ENCODE measurements at places on chromosomes 4 and X.

- DNase-seq, result no peak
These were observed 148.9 kb downstream of the OPHN1 start for GRCh38 chrX:68284281-68284904.

GRCh38 chr4:169315530-169316343, 45.0 kb upstream of the SH3RF1 start:
- DNase-seq, result no peak

GRCh38 chr4:36394352-36394903, 113.0 kb downstream of the DTHD1 start:
- no peak for DNase-seq

DNA sequence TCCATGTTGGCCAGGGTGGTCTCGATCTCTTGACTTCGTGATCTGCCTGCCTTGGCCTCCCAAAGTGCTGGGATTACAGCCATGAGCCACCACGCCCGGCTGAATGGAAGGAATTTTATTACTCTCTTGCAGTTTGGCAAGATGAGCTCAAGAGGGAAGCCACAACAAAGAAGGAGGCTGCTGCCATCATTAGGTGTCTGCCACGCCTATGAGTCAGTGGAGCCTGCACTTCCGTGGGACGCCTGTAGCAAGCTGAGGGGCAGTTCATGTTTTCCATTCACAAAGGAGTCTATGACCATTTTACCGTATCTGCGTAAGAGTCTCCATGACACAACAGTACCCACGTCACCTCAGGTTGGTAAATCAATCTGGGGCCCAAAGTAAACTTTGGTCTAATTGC, 51.2 kb upstream of the CHRNA9 start:
- DNase-seq, result no peak

GRCh38 chr4:42519803-42520417, 122.6 kb downstream of the SHISA3 start:
- DNase-seq, result no peak

DNA sequence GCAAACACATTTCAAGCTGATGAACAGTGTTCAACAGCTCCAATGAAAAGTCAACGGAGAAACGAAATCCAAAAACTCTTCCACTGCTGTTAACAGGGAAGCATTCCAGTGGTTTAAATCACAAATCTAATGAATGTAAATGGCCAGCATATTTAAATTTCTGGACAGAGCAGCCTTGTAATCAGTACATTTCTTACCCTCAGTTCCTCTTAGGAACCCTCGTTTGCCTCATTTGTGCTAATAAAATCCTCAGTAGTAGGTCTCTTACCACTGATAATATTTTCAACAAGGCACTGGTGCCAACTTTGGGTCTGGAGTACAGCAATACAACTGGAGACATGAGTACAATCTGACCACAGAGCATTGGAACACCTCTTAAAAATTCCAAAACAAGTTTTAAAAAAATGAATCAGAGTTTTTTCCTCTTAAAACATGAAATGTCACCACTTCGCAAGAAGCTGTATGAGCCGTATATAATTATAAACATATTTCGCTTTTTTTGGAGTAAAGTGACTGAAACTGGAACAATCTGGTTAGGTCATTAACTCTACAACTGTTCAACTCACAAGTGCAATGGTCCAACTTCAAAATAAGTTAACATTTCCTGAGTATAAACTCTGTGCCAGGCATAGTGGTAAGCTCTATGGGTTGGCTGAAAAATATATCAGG, 211.2 kb downstream of the CPEB2 start:
- no peak for DNase-seq

GRCh38 chr4:4753643-4754042, 105.8 kb upstream of the MSX1 start:
- no peak for DNase-seq

GRCh38 chrX:39602195-39602594, 495.6 kb downstream of the BCOR start:
- DNase-seq, result no peak

- no peak for DNase-seq
These were observed 997.2 kb upstream of the SLIT2 start for GRCh38 chr4:19254486-19254885.

DNA sequence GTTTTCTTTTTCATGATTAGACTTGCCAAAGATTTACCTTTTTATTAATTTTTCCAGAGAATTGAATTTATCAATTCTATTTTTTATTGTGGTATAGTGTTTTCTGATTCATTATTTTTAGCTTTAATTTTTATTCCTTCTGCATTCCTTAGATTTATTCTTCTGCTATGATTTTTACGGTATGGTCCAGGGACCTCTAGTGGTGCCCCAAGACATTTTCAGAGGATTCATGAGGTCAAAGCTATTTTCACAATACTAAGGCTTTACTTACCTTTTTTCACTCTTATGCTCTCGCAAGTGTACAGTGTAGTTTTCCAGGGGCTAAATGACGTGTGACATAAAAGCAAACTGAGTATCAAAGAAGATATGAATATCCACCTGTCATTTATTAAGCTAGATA, 8.0 kb downstream of the RADX start:
- DNase-seq, result no peak

GRCh38 chr4:100489305-100489704, 28.5 kb downstream of the EMCN start:
- no peak for DNase-seq

- no peak for DNase-seq
These were observed 125.9 kb upstream of the ANK2 start for GRCh38 chr4:112923516-112923915.

GRCh38 chrX:9638871-9639270, 126.8 kb downstream of the GPR143 start:
- DNase-seq, result no peak

GRCh38 chr4:25856756-25857155, 6.0 kb downstream of the SEL1L3 start:
- no peak for DNase-seq

GRCh38 chr4:73730292-73730691, 10.1 kb upstream of the CXCL8 start:
- DNase-seq, result no peak

DNA sequence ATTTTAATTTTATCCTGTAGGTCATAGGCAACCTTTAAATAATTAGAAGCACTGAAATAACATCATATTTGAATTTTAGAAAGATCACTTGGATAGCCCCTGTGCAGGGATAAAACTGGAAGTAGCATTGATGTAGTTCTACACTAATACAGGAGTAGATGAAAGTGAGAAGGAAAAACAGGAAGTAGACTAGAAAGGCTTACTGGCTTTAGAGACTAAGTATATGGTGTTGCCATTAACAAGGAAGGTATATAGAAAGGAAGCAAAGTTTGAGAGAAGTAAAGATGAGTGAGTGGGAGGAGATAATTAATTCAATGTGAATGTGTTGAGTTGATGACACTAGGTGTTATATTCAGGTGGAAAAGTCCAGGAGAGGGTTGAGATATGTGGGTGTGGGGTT, 73.1 kb upstream of the EPGN start:
- DNase-seq, result no peak

Measured in thoracic aorta (tissue), 2 donors.